ENCODE measurements at places on chromosomes 7 and 10. TPM values are rescaled to one million over a fixed set of nuclear protein-coding genes. Genes with fewer than 3 reads are reported as not detected.

- DNase-seq, result peak; percentile 6
Observed at GRCh38 chr10:24209946-24210491, 1.1 kb downstream of the KIAA1217 start.

GRCh38 chr7:336810-337566 is 47.0 kb downstream of the FOXL3 start:
- DNase-seq, result no peak

GRCh38 chr10:126598009-126598408 is 72.5 kb downstream of the C10orf90 start:
- peak; percentile 52 for DNase-seq

DNA sequence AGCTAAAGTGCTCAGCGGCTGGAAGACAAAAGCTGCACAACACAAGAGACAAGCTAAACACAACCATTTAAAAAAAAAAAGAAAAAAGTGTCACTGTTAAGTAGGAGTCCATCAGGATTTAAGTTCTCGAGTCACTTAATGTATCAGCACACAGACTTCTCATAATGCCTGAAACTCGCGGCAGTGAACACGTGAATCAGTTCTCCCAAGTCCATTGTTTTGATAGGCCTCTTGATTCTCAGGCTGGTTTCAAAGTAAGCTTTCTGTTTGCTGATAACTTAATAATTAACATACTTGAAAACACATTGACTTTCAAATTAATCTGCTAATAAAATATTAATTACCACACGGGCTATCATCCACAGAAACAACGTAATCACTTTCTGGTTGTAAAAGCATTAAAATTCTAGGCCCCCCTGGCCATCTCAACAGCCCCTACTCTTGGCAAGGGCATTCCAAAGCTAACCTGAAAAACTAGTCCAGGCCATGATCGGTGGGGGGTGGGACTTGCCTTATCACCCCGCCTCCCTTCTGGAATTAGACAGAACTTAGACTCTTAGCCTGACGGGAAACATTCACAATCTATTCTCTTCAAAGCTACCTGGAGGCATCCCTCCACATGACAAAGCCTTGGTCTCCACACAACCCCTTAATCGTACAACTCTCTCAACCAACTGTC is 129.0 kb downstream of the DIP2C start:
- DNase-seq, result no peak

- no peak for DNase-seq
Observed at GRCh38 chr10:127399668-127400067, 149.4 kb upstream of the NPS start.

DNA sequence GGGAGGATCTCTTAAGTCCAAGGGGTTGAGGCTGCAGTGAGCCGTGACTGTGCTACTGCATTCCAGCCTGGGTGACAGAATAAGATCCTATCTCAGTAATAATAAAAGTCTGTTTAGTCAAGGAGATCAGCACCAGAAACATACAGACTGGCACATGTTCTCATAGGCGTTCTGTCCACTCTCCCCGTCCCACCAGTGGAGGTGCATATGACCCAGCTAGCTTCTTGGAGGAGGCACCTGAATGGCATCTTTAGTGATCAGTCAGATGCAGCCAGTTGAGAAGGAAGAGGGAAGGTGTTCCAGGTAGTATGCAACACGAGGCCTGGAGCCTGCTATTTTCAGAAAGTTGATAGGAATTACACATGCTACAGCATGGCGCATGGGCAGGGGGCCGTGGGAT is 45.3 kb upstream of the SVIL start:
- DNase-seq, result no peak

VSTM4 gene
- 0.64 TPM for total RNA-seq

PALD1 gene
- total RNA-seq, result 0.40 TPM

GRCh38 chr7:25246306-25246705 is 18.0 kb upstream of the NPVF start:
- no peak for DNase-seq

GRCh38 chr7:40582539-40582938 is 447.7 kb downstream of the SUGCT start:
- DNase-seq, result no peak

WNT8B gene
- total RNA-seq, result not detected

GRCh38 chr7:132307465-132307864 is 268.8 kb downstream of the PLXNA4 start:
- DNase-seq, result no peak

DNA sequence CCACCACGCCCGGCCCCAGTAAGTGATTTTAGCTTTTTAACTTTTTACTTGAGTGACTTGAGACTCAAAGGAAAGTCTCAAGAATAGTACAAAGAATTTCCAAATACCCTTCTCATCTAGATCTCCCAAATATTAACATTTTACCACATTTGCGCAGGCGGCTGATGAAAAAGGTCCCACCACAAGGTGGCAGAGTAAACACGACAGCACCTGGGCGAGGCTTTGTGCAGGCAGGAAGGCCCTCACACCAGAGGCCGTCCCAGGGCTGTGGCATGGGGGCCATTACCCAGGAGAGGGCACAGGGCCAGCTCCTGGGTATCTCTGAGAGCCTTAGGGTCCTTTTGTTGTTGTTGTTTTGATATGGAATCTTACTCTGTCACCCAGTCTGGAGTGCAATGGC is 50.0 kb upstream of the WIPI2 start:
- DNase-seq, result peak; percentile 15

GRCh38 chr10:19412531-19412930 is 363.9 kb downstream of the MALRD1 start:
- DNase-seq, result peak; percentile 12

- no peak for DNase-seq
Observed at GRCh38 chr7:123594813-123595241, 6.8 kb upstream of the ASB15 start.

DNA sequence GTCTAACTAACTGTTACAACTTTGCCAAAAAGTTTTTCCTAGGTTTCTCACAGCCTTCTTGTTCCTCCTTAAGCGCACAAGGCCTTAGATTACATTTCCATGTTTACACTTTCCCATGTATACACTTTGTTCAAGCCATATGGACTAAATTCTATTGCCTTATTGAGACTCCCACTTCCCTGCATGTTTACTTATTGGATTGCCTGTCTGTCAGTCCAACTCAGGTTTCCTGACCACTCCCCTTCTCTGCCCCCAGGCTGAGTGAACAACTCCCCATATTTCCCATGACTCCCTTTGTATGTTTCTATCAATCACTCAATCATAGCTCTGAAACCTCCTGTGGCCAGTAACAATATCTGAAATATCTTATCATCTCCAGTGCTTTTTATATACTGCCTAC is 43.0 kb downstream of the SLC25A40 start:
- DNase-seq, result no peak
